Activated CD4-positive, alpha-beta T cell treated with anti-CD3 and anti-CD28 coated beads, Interleukin-2, Interleukin-6, amounts not matched to agents 100 ng/mL and 50 ng/mL, durations not matched to agents 16 hours and 8 hours (primary cell): ENCODE measurements at places on chromosomes 5 and 9.

GRCh38 chr9:109335929-109336328 is 15.1 kb upstream of the EPB41L4B start:
- no peak for DNase-seq

GRCh38 chr9:103068753-103069152 is 73.6 kb downstream of the CYLC2 start:
- DNase-seq, result no peak

DNA sequence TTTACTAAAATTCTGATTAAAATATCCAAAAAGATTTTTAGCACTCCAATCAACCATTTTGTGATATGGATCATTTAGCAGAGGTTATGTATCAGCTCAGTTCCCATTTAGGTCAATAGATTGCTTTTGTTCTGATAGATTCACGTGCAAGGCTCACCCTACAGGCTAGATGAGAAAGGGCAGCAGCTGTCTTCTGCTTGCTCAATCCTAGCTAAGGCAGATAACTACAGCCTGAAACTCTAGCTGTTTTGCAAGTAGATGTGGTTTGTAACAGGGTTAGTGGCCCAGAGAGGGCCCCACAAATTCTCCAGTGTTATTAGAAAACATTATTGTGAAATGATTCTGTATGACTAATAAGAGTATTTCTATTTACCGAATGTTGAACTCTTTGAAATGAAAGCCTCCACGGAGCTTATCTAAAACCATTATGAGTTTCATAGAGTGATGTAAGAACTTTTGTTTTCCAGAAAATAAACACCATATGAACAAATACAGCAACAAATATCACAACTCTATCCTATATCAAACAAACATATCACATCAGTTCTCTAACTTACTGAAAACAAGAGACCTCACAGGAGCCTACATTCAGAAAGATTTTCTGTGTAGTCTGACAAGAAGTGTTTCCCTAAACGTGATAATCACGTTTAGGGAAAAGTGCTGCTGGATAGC is 841.9 kb upstream of the ACO1 start:
- DNase-seq, result peak; percentile 77

- DNase-seq, result no peak
Measured at GRCh38 chr5:132748522-132749000, 1.3 kb downstream of the CCNI2 start.

- no peak for DNase-seq
Measured at GRCh38 chr5:51202161-51202560, 181.1 kb upstream of the ISL1 start.

DNA sequence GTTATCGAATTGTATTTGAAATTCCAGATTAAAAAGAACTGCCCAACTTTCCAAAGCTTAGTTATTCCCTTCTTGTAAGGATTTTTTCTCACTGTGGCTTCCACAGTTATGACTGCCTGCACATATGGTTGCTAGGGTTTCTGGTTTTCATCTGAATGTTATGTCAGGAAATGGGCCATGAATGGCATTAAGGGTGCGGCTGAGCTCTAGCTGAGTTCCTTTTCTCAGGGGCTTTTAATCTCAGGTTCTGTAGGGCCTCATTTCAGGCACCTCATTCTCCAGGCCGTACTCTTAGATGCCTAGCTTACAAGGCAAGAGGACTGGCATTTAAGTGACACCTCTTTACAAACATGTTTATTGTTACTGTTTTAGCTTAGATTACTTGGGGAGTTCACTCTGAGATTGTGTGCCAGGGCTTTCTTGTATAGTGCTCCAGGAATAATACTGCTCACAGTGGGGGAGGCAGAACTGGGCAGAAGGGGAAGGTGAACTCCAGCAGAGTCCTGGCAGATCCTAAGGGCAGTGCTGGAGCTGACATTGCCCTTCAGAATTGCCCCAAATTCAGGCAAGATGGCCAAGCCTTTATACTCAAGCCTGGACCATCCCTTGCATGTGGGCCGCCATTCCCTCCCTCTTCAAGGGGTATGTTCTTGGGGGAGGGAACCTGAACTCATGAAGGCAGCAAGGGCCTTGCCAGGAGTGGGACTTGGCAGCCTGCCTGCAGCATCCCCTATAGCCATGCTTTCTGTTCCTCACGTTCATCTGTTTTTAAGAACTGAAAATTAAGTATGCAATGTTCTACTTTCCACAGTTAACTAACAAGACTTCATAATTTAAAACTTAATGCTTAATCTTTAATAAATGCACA is 111.5 kb downstream of the KDM4C start:
- DNase-seq, result no peak

DNA sequence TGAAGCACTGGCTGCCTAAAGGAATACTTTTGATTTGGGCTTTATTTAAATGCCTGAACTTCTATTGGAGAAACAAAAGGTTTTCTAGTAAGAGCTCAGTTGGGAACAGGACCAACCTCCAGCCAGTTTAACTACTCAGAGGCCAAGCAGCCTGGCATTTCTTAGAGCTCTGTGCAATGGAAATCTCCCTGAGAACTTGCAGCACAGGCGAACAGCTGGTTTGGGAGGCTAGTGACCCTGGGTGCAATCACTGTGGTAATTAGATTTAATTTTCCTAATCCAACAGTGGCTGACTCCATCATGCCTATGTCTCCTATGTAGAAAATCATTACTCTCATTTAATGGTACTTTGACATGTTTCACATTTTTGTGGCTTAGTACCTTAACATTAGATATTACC is 1.0 kb upstream of the CDH6 start:
- no peak for DNase-seq

- DNase-seq, result peak; percentile 83
Measured at GRCh38 chr9:112012026-112012902, 115.7 kb downstream of the UGCG start.

- DNase-seq, result no peak
Measured at GRCh38 chr9:7454624-7455023, 345.0 kb downstream of the DMAC1 start.

DNA sequence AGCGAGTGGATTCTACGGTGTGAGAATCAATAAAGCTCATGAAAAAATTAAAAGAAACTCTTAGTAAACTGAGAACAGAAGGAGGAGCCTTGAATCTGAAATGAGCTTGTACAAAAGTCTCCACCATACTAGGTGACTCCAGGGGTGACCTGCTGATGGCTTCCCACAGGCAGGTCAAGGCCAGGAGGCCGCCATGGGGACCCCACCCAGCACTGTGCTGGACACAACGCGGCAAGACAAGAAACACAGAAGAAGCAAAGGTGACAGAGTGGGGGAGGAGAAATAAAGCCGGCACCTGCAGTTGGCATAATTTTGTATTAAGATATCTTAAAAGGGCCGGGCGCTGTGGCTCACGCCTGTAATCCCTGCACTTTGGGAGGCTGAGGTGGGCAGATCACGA is 12.1 kb upstream of the SLC6A19 start:
- no peak for DNase-seq

GRCh38 chr5:30103052-30103451 is 1090.4 kb upstream of the CDH6 start:
- DNase-seq, result no peak

DNA sequence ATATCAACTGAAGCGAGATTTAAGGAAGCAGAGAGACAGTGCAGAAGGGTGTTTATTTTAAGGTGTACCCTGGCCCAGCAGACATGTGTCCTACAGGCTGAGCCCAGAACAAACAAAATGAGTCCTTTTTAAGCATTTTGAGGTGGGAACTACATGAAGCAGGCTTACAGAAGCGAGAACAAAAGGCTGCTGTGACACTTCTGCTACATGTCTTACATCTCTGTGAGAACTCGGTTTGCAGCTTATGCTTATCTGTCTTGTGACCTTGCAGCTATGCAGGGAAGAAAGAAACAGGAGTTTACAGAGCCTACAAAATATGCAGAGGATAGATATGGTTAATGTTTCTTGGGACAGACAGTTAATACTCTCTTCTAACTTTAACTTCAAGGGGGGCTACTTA is 295.9 kb downstream of the CEMIP2 start:
- no peak for DNase-seq

DNA sequence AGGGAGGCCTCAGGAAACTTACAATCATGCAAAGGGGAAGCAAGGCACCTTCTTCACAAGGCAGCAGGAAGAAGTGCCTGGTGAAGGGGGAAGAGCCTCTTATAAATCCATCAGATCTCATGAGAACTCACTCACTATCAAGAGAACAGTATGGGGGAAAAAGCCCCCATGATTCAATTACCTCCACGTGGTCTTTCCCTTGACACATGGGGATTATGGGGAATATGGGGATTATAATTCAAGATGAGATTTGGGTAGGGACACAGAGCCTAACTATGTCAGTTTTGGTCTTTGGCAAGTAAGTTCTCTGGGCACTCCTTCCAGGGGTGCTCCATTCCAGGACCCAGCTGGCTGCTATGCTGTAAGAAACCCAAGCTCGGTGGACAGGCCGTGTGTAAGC is 275.3 kb upstream of the TUT7 start:
- DNase-seq, result no peak

GRCh38 chr9:81566074-81566698 is 123.2 kb downstream of the TLE1 start:
- DNase-seq, result no peak

DNA sequence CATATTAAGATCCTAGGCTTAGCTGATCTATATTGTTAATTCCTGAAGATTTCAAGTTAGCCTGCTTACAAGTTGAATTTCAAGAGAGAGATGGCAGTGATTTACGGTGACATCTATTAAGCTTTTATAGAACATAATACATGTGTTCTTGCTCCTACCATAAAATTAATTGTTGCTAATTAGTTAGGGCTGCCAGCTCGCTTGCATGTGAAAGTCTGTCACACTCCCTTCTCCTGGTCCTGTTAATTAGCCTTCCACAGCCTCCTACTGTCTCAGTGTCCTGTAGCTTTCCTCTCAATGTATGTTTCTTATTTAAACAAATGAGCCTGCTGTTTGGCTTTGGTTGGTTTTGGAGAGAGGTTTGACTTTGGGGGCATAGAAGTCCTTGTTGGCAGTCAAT is 247.2 kb downstream of the NTRK2 start:
- no peak for DNase-seq

- DNase-seq, result peak; percentile 16
Measured at GRCh38 chr9:385818-386398, 171.2 kb downstream of the DOCK8 start.

DNA sequence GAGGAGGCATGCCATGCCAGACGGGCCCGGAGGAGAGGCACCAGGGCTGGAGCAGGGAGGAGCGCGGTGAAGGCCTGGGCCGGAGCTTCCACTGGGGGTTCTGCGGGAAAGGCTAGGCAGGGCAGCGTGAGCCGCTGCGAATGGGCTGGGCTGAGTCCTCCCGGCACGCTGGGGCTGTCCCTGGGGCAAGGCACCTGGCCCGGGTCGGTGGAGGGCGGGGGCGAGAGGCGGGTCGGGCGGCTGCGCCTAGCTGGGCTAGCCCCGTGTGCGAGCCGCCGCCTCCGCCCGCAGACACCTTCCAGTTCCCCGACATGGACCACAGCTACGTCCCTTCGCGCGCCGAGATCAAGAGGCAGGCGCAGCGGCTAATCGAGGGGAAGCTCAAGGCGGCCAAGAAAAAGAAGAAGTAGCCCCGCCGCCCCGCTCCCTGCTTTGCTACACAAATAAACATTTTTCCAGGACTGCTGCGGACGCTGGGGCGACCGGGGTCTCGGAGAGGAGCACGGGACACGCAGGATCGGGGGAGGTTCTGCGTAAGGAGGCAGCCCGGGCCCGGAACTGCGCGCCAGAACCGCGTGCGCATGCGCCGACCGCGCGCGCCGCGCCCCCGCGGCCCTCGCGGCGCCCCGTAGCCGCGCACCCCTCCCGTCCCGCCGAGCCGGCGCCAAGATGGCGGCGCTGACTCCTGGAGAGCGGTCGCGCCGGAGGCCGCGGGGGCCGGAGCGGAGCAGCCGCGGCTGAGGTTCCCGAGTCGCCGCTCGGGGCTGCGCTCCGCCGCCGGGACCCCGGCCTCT is at the start of gene RABL6:
TSS of gene RABL6 (plus strand) at position 668 of the 794 bp plus-strand sequence. CDS start 249 bp downstream, outside the sequence.
- DNase-seq, result peak; percentile 88

GRCh38 chr9:129552064-129552463 is 68.8 kb downstream of the C9orf50 start:
- DNase-seq, result no peak

- no peak for DNase-seq
Measured at GRCh38 chr5:160245506-160246086, 16.3 kb downstream of the FABP6 start.

- DNase-seq, result no peak
Measured at GRCh38 chr5:14066326-14066725, 76.8 kb upstream of the TRIO start.

DNA sequence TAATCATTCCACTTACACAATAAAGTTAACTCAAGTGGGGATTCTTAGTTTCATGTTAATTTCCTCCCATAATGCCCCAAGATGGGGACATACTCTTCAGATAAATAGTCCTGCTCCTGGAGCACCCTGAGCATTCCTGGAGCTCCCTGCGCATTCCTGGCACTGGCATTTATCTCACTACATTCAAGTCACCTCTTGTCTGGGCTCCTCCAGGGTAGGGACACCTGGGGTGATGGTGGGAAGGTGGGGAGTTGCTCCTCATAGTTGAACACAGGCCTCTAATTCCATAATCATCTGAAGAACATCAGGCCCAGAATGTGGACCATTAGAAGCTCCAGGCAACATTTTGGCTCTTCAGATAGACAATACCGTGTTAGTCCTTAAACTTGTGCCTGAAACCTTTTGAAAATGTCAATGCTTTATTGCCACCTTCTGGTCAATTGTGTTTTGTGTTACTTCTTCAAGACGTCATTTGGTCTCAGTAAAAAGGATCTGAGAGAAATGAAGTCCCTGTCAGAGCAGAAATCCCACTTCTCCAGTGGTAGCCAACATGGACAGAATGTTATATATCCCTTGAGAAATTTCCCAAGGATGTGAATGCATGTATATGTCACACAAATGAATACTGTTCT is 14.2 kb upstream of the AGGF1 start:
- peak; percentile 36 for DNase-seq

- DNase-seq, result no peak
Measured at GRCh38 chr9:71767163-71767775, 1.0 kb downstream of the CEMIP2 start.

DNA sequence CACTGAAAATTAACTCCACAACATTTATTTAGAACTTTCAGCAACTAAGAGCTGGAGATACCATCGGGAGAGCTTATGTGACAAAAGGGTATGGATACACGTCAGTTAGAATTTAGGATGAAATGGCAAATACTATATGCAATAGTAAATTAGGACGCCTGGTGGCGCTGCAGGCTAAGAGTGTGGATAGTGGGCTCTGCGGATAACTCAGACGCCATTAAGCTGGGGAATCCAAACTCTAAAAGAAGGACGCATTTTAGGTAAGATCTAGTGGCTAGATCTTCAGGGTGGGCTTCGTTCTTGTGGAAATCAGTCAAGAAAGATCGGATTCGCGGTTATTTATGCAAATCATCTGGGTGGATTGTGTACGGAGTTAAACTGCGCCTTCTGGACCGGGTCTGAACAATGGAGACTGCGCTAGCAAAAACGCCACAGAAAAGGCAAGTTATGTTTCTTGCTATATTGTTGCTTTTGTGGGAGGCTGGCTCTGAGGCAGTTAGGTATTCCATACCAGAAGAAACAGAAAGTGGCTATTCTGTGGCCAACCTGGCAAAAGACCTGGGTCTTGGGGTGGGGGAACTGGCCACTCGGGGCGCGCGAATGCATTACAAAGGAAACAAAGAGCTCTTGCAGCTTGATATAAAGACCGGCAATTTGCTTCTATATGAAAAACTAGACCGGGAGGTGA is at the start of gene PCDHB5:
TSS of gene PCDHB5 (plus strand) at position 177 of the 688 bp plus-strand sequence. CDS start at position 406, 229 bp downstream.
- DNase-seq, result peak; percentile 11
